ENCODE measurements at places on chromosomes 1 and 21.

DNA sequence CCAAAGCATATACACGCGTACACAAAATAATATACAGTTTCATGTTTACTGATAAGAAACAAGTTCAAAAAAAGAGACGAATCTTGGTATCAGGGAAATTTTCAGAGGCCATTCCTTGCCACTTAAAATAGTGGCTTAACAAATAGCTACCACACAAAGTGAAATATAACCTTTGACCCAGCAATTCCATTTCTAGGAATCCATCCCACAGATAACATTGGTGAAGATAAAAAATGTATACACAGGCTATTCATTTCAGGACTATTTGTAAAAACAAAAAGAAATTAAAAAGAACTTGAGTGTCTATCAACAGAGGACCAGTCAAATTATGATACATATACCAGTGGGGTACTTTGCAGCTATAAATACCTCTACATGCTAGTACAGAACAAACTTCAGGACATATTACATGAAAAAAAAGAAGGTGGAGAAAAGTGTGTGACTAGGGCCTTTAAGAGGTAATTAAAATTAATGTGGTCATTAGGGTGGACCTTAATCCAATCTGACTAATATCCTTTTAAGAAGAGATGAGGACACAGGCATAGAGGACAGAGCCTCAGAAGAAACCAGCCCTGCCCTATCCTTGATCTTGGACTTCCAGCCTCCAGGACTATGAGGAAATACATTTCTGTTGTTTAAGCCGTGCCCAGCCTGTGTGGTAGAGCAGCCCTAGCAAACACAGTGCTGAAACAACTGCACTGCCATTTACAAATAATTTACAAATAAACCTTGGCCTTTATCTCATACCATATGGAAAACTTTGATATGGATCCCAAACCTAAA, 7.8 kb downstream of the UBE2G2 start:
- no peak for DNase-seq

DNA sequence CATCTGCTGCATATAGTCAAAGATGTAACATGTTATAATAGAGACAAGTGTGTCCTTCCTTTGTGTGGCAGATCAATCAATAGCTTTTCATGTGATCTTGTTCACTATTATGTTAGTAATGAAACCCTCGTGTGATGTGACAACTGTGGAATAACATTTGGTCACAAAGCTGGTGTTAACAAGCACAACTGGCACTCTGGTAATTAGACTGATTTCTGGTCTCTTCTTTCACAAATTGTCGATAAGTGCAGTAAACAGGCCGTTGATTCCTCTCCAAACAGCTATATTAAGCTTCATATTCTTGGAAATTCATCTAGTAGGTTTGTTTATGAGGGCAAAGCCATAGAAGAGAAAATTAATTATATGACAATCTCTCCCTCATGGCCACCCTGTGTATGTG, 616.7 kb upstream of the PTBP2 start:
- DNase-seq: no peak

DNA sequence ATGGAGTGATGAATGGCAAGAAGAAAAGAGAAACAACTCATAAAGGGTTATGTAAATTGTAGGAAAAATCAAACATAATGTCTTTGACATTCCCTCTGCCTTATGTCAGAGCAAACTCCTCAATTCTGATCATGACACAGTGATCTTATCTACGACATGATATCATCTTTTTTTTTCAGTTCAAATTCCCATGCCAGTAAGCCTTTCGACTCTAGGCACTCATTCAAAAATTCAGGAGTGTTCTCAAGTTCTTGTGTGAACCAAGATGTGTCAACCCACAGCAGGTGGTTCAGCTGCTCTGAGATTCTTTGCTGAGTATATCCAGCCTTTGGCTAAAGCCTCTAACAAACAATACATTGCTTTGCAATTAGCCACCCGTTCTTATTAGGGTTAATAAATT, 97.1 kb upstream of the ESRRG start:
- no peak for DNase-seq

DNA sequence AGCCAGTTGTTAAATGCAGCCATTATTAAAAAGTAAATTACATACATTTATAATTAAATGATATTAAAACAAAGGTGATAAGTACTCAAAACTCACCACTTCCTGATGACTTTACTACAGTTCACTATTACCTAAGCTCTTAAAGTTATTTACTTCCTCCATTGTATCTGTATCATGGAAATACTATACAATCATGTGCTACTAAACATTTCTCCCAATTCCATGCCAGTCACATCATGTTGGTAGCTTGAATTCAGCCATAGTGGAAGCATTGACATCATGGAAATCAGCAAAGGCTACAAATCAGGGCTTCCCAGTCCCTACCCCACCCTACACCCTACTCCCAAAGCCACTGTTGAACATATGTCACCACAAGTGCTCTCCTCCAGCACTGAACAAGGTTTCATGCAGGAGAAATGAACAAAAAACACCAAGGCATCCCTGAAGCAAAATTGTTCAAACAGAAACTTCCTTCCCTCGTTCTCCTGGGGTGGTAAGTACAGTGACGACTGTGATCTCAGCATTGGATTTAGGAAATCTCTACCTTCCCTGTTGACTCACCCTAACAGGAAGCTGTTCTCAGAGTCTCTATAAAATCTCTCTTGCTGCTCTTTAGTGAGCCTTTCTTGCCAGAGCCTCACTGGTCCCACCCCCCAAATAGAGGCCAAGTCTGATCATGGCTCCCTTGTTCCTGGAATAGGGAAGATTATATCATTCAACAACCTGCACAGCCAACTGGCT, 12.7 kb downstream of the VSIG8 start:
- DNase-seq: no peak

DNA sequence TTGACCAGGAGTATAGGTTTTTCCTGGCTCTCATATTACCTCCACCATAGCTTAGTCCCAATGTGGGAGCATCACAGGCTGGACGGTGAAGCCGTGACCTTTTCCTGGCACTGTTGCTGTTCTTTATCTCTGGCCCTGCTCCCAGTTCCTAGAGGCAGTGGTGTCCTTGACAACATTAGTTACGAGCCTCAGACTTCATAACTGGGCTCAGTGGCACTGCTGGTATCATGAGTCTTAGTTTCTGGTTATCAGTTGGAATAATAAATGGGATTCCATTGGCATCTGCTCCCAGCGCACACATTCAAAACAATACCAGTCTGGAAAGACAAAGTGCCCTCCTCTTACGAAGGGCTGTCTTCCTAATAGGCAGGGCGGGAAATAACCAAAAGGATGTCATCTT, 8.0 kb downstream of the RNPEP start:
- DNase-seq: no peak

- DNase-seq: no peak
These were observed 92.6 kb upstream of the TMPRSS2 start for GRCh38 chr21:41600556-41600955.

Measured in stimulated activated CD8-positive, alpha-beta memory T cell treated with anti-CD3 and anti-CD28 coated beads, Interleukin-4, amount 100 ng/mL, for 1 hour (primary cell).